Stimulated activated effector memory CD8-positive, alpha-beta T cell treated with anti-CD3 and anti-CD28 coated beads, Interleukin-12 subunit alpha, Interleukin-12 subunit beta, amount 100 ng/mL, for 72 hours (primary cell): ENCODE measurements at places on chromosomes 1 and 21.

- DNase-seq: no peak
These were observed 3.8 kb downstream of the TMEM167B start for GRCh38 chr1:109094377-109094803.

GRCh38 chr1:43552813-43553212, 22.1 kb downstream of the PTPRF start:
- DNase-seq: no peak

GRCh38 chr1:153032073-153032472, 1.1 kb downstream of the SPRR1B start:
- no peak for DNase-seq

- peak; percentile 64 for DNase-seq
These were observed 16.5 kb downstream of the MIA3 start for GRCh38 chr1:222634180-222635013.

DNA sequence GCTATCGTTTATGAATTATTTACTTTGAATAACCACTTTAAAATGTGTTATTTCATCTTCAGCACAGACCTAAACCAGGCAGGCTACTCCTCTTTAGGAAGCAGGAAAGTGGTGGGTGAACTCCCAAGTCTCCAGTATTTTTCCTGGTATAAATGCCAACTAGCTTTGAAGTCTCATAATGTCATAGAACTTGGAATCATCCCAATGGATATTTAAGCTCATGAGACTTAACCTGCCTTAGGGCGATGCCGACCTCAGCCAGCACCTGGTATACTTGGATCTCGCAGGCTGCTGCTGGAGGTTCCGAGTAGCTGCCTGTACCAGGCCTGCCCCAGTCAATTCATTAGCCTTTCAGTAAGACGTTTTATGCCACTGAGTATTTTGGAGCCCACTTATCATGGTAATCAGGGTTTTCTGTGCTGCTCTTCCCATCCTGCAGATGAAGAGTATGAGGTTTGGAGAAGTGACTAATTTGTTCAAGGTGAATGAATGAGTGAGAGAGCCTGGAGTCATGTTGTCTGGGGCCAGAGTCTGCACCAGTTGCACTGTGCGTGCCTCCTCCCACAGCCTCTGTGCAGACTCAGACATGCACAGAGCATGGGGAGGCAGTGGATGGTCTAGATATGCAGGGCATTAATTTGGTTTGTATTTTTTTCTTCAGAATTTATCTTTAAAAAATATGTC, 34.9 kb downstream of the VANGL1 start:
- no peak for DNase-seq

DNA sequence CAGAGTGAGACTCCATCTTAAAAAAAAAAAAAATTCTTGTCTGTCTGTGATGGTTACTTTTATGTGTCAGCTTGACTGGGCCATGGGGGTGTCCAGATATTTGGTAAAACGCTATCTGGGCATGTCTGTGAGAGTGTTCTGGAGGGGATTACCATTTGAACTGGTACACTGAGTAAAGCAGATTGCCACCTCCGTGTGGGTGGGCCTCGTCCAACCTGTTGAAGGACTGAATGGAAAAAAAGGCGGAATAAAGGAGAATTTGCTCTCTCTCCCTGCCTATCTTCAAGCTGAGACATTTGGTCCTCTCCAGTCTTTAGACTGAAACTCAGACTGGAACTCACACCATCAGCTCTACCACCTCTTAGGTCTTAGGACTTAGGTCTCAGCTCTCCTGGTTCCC, 82.8 kb downstream of the MIS18A start:
- no peak for DNase-seq
